Muscle of arm (tissue), 14 donors: ENCODE measurements at places on chromosomes 1 and 21. TPM values are rescaled to one million over a fixed set of nuclear protein-coding genes. Genes with fewer than 3 reads are reported as not detected.

NTMT2 gene
- polyA plus RNA-seq, result 0.64 TPM

CACNA1S gene
- 28.4 TPM for polyA plus RNA-seq

DEPDC1 gene
- polyA plus RNA-seq, result 11.6 TPM

AZIN2 gene
- polyA plus RNA-seq, result 6.7 TPM

FHAD1 gene
- polyA plus RNA-seq, result 0.88 TPM

KRTAP12-4 gene
- not detected for polyA plus RNA-seq

- DNase-seq, result no peak
These were observed 1386.8 kb downstream of the MRPL39 start for GRCh38 chr21:24220446-24220845.

DNA sequence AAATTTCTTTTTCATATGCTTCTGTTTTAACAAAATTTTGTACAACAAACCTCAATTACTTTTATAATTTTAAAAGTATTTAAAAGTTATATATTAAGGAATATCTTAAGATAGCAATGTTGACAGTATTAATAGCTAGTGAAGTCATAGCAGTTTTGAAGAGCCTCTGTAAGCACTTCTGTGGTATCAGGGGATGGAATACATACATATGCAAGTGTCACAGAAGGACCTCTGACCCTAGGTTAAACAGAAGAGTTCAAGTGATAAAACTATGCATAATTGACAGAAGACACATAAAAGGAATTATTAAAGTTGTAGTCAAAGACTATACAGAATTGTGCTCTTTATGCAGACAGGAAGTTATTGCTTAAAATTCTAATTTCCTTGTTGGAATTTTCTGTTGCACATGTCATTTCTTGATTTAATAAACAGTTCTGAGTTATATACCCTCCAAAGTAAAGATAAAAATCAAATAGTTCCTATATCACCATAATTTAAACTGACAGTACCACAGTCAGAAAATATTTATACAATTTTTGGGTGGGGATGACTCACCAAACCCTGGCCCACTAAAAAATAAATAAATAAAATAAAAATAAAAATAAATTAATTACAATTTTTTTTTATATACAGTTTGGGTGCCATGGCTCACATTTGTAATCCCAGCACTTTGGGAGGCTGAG lies 27.1 kb downstream of the IPP start:
- DNase-seq, result no peak

- no peak for DNase-seq
These were observed 501.9 kb upstream of the C1orf87 start for GRCh38 chr1:60575326-60575977.
